ENCODE measurements at places on chromosomes 6 and 20. TPM values are rescaled to one million over a fixed set of nuclear protein-coding genes. Genes with fewer than 3 reads are reported as not detected.

The SRMS gene
- not detected for total RNA-seq

The TNNC2 gene
- total RNA-seq = not detected

The SLC17A5 gene
- 36.8 TPM for total RNA-seq

DNA sequence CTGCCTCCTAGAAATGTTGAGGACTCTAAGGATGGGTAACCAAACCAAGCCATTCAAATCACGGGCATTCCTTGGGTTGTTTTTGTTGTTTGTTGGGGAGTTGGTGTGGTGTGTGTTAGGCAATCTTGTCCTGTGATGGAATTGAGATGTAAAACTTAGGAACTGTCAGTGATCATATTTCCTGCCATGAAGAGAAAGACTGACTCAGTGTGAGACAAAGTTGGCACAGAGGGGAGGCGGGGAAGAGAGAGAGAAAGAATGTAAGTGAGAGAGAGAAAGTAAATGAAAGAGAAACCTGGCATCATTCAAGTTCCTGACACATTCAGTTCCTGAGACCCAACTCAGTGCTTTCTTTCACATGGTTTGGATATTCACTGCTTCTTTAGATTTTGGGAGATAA, 21.6 kb upstream of the FBXO30 start:
- no peak overlapping the region for H3K27ac ChIP-seq
- DNase-seq = no peak
- H3K4me1 ChIP-seq = no peaks in the 10 kb centered on the region
- no peak overlapping the region for H3K4me3 ChIP-seq
- H3K27me3 ChIP-seq = no peaks in the 10 kb centered on the region

GRCh38 chr6:118780668-118781067, 113.3 kb upstream of the ASF1A start:
- H3K36me3 ChIP-seq = no peaks in the 10 kb centered on the region
- DNase-seq = no peak
- H3K4me3 ChIP-seq = no peak overlapping the region
- H3K27ac ChIP-seq = no peak overlapping the region

DNA sequence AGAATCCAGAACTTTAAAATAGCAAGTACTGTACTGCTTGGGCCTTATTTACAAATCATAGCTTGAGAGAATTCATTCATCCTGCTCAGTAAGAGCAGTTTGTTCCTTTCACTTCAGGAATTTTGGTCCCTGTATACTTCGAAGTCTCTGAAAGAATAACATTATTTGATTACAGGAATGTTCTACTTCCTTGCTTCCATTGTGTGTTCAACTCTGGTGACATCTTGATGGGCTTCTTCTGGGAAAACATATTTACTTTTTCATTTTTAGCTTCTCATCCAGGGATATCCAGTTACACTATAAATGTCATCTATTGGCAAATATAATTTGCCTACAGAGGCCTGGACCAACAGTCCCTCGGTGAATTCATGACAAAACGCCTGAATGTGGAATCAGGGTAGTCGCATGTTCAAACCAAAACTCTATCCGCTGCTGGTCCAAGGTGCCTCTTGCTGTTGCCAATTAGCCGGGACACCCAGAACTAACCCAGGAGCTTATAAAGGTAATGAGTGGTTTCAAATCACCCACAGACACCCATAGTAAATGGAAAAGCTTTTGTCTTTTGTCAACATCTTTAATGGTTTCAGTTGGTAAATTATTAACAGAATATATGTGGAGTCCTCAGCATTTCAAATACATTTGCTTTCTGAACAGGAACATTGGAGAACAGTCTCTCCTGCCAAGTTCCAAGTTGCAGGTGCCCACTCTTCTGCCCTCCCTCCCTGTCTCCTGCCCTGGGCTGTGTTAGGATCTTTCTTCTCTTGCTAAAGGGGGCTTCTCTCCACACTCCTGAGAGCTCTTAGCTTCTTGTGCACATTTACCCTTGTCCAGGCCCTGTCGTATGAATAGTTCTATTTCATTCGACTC, 162.5 kb upstream of the CITED2 start:
- H3K4me3 ChIP-seq = no peak overlapping the region
- H3K36me3 ChIP-seq = no peaks in the 10 kb centered on the region
- peaks cover 31% of the 10 kb centered on the region for H3K4me1 ChIP-seq
- H3K27ac ChIP-seq = peak overlapping the region; percentile 49

GRCh38 chr6:81894788-81895271, 142.3 kb upstream of the TENT5A start:
- H3K27ac ChIP-seq = peak overlapping the region; percentile 32
- H3K27me3 ChIP-seq = no peaks in the 10 kb centered on the region

- H3K27ac ChIP-seq = no peak overlapping the region
- no peak overlapping the region for H3K4me3 ChIP-seq
- H3K36me3 ChIP-seq = no peaks in the 10 kb centered on the region
- no peaks in the 10 kb centered on the region for H3K27me3 ChIP-seq
- H3K4me1 ChIP-seq = no peaks in the 10 kb centered on the region
Measured at GRCh38 chr6:39053854-39054576, 5.4 kb downstream of the GLP1R start.

- peaks cover 4% of the 10 kb centered on the region for H3K36me3 ChIP-seq
- no peak overlapping the region for H3K4me3 ChIP-seq
- H3K27me3 ChIP-seq = no peaks in the 10 kb centered on the region
Measured at GRCh38 chr20:21237956-21238799, 65.0 kb upstream of the XRN2 start.
